Right lung (tissue), 10 donors: ENCODE measurements at places on chromosomes 2 and 18. TPM values are rescaled to one million over a fixed set of nuclear protein-coding genes. Genes with fewer than 3 reads are reported as not detected.

CXCR2 gene
- polyA plus RNA-seq, result 0.32 TPM

DNA sequence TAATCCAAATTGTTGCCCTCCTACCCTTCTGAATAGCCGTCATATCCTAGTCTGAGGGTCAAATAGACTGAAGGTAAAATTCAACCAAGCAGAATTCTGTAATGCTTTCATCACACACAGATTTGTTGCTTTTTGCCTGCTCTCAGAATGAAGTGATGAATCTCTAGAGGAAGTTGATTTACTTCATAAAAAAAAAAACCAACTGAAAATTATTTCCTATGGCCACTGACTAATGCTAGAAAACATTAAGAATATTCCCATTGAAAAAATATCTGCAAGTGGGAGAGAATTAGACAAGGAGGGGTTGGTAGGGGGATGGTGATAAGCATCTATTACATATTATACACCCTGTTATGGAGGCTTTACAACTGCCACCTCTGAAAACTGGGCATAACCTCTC, 2.3 kb upstream of the IL1RL2 start:
- no peak for DNase-seq

HK2 gene
- polyA plus RNA-seq, result 3.1 TPM

DNA sequence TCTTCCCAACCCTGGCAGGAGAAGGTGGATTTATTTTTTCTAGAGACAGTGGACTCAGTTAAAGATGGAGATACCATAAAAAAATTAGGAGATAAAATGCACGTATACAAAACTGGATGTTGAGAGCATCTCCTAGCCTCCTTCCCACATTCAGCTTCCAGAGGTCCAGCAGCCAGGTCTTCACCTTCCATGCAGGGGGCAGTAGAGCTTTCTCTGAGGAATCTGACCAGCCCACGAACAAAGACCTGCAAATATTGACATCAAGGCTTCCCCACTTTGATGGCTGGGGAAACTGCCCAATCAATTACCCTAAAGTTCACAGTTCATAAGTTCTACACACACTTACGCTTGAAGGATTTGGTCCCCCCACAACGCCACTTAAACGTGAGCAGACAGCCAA, 24.5 kb downstream of the AQP4 start:
- no peak for DNase-seq

DNA sequence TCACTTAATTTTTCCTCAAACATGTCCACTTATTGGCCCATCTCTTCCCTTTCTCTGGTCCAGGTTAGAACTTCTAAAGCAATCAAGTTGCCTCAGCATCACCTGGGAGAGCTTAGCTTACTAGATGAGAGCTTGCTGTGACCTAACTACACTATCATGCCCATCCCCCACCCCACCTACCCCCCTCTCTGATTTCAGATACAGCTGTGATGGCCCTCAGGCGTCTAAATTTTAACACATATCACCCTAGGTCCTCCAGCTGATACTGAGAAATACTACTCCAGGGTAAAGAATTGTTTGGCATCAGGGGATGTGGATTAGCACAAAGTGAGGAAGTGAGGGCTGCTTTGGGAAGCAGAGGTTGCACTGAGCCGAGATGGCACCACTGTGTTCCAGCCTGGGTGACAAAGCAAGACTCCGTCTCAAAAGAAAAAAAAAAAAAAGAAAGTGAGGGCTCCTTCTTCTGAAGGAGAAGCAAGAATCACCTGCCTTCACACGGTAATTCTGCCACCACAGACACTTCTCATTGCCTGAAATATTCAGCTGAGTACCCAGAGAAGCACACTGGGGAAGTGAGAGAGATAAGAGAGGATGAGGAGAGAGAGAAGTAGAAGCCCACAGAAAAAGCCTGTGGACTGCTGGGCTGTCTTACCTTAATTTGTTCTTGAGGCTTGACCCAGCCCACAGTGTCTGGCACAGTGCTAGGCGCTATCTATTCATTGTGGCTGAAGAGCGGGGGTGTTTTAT, 263.4 kb downstream of the ASXL3 start:
- DNase-seq, result no peak

DNA sequence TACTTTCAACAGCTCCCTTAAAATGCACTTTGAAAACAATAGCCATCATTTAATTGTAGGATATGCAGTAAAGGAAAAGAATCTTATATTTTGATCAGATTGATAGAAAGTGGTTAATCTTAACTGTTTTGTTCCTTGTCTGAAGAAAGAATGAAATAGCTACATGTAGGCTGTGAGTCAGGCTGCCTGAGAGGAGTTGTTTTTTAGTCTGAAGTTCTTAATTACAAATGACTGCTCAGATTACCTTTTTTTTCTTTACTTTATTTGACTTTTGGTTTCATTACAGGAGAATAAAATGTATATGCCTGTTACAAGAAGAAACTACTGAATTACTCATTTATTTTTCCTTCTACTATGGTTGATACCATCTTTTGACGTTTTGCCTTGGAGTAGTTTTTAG, 56.8 kb downstream of the AGFG1 start:
- no peak for DNase-seq

GRCh38 chr2:39571111-39571731, 94.5 kb upstream of the TMEM178A start:
- DNase-seq, result no peak

ABCG5 gene
- polyA plus RNA-seq, result 0.41 TPM

- DNase-seq, result no peak
Observed at GRCh38 chr18:10420561-10421352, 33.7 kb upstream of the APCDD1 start.

OTOS gene
- polyA plus RNA-seq, result not detected

DNA sequence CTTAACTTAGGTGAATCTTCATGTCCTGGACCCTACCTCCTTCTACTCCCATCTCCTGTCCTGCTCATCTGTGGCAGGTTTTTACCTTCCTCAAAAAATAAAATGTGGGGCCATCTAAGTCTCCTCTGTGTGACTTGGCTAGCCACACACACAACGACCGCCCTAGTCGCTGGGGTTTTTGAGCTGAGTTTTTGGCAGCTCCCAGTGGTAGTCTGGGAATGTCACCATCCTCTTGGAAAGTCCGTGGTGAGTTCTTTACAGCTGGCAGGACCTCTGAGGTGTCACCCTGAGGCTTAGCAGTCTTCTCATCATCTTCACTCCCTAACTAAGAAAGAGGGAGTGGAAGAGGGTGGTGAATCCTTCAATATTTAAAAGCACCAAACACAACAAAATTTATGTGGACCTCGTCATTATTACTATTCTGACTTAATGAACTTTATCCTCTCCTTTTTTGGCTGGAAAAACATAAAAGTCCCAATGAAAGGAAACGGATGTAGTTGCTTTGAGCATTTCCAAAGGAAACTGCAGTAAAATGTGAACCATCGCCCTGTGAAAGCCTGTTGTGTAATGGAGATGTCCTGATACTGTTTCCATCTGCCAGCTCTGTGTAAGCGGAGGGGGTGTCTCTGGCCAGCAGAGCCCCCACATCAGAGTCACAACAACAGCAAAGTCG, 78.6 kb downstream of the VAPA start:
- DNase-seq, result peak; percentile 80

GRCh38 chr2:54906716-54907115, 143.5 kb downstream of the RTN4 start:
- no peak for DNase-seq

GRCh38 chr2:168196764-168197180, 50.6 kb downstream of the STK39 start:
- peak; percentile 26 for DNase-seq

GRCh38 chr2:29703336-29703735, 218.1 kb downstream of the ALK start:
- no peak for DNase-seq

CD8B gene
- polyA plus RNA-seq, result 0.40 TPM

GRCh38 chr18:61719671-61720070, 173.1 kb downstream of the RNF152 start:
- no peak for DNase-seq

KLHL41 gene
- polyA plus RNA-seq, result 5.8 TPM

- DNase-seq, result no peak
Observed at GRCh38 chr2:231780123-231780908, 766 bp downstream of the PDE6D start.

GRCh38 chr18:63207835-63208234, 111.7 kb downstream of the BCL2 start:
- no peak for DNase-seq

RAD51AP2 gene
- 0.38 TPM for polyA plus RNA-seq

IL1B gene
- 1.2 TPM for polyA plus RNA-seq

GPR35 gene
- polyA plus RNA-seq, result 3.0 TPM

DNA sequence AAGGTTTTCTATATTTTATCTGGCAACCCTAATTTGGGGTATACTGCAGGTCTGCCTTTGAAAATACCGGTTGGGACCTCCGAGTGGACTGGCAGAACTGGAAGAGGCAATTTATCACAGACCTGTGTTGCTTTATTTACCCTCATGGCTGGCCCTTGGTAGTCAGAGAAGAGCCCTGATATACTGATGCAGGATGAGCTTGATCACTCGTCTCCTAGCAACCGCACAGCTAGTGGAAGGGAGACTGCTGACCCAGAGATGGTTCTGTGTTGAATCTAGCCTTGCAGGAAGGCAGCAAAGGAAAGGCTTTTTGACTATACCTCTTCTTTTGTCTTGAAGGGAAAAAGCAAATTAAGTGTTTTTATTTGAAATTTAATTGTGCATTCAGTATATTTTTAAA, 154.7 kb downstream of the EML6 start:
- no peak for DNase-seq

GRCh38 chr18:52175406-52175805, 164.6 kb upstream of the DCC start:
- DNase-seq, result no peak

GRCh38 chr2:24181849-24182248, 7.0 kb downstream of the FAM228A start:
- no peak for DNase-seq

DNA sequence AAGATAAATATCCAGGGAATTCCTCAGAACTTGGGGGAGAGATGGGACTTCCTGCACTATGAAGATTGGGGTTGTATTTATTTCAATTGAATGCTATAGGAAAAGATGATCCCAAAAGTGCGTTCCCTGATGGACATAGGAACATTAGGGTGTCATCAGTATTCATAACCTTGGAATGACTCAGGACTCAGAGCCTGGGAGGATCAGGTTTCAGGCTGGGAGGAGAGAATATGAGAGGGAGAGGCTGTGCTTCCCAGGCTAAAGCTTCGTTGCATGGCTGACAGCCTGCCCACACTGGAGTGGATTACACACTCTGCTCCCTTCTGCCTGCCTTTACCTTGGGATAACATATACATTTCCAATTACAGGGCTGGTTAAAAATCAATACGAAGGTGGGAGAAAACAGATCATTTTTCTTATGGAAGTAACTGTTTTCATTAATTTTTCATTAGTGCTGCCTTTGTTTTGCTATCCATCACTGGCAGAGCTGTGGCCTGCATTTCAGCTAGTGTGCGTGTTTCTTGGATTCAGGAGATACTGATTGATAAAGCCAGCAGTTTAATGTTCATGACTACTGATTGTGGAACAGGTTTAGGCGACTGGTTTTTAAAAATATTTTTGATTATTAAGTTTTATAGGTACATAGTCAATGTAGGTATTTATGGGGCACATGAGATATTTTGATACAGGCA, 118.7 kb downstream of the KCTD1 start:
- no peak for DNase-seq

GRCh38 chr18:5478261-5478660, 65.5 kb downstream of the EPB41L3 start:
- no peak for DNase-seq

RAX gene
- not detected for polyA plus RNA-seq

GRCh38 chr18:7479756-7480155, 87.4 kb upstream of the PTPRM start:
- DNase-seq, result no peak

GRCh38 chr18:11689669-11690565, 853 bp downstream of the GNAL start:
- DNase-seq, result no peak
